ENCODE measurements at places on chromosomes 4 and X. TPM values are rescaled to one million over a fixed set of nuclear protein-coding genes. Genes with fewer than 3 reads are reported as not detected.

- no peak for DNase-seq
Measured at GRCh38 chr4:75724867-75725724, 719 bp downstream of the USO1 start.

GRCh38 chrX:10722851-10723250 lies 102.5 kb upstream of the MID1 start:
- no peak for DNase-seq

The AFAP1 gene
- total RNA-seq = 94.7 TPM

DNA sequence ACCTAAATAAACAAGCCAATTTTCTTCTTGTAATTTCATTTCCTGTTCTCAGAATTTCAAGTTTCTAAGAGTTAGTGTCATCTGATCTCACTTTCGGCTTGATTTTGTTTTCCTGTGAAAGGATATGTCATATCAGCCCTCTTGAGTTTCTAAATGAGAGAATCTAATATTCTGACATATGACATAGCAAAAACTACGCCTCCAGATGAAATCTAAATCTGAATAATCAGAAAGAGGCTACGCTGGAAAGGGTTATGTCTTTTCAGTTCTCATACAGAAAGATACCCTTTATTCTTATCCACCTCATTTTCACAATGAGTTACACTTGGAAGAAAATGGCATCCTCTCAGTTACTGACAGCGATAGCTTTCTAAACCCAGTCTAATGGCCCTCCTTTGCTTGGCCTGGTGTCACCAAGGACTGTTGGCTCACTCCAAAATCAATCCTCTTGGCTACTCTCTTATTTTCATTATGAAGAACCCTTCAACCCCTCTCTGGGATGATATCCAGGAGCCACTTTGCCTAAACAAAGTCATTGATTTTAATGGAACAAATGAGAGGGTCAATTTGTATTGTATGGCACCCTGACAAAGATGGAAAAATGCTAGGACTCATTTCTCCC lies 65.6 kb downstream of the ASB9 start:
- no peak for DNase-seq

DNA sequence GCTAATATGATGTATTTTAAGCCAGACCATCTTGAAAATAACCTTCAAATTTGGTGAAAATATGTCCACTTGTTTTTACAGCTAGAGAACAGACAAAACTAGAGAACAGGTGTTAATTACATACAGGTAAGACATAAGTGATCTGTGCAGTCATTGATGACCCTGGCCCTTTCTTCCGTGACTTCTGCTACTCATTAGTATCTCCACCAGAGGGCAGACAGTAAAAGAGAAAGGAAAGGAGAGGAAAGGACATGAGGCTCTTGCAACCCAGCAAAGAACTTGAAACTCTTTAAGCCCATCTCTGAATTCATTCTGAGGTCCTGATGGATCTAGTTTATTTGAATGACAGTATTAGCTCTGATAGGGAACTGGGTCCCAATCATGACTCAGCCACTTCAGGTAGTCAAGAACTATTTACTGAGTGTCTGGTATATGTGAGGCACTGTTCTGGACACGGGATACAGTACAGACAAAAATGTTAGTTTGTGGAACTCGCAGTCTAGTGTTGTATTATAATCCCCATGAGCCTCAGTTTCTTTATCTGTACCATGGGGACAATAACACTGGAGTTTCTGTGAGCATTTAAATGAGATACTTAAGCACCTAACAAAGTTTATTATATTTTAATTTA lies 121.0 kb upstream of the TEX13D start:
- DNase-seq = peak; percentile 38

- no peak for DNase-seq
Measured at GRCh38 chr4:165301833-165302232, 25.6 kb upstream of the MSMO1 start.

The ARMCX1 gene
- 4.7 TPM for total RNA-seq

The CCDC149 gene
- total RNA-seq = 3.6 TPM

GRCh38 chr4:105296672-105297071 lies 150.0 kb downstream of the TET2 start:
- DNase-seq = no peak

The RPS6KA3 gene
- total RNA-seq = 40.5 TPM

The PCDH10 gene
- total RNA-seq = not detected

The MAGIX gene
- total RNA-seq = 3.8 TPM

The CXCL11 gene
- not detected for total RNA-seq

DNA sequence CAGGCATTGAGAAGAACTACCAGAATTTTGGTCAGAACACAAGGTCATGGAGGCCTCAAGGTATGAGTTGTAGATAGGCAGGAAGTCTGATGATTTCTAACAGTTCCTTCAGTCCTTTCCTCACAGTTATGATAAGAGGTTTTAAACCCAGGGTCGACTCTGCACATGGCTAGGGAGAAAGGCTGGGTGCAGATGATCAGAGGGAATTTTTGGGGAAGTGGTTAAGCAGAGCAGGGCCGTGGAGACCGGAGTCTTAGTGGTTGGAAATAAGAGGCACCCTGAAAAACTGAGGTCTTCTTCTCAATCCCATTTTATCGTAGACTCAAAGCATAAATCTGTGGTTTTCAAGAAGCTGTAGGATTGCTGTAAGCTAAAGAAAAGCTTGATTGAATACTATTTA lies 118.5 kb upstream of the ANK2 start:
- no peak for DNase-seq

- no peak for DNase-seq
Measured at GRCh38 chrX:7343181-7343580, 195.2 kb upstream of the PUDP start.

DNA sequence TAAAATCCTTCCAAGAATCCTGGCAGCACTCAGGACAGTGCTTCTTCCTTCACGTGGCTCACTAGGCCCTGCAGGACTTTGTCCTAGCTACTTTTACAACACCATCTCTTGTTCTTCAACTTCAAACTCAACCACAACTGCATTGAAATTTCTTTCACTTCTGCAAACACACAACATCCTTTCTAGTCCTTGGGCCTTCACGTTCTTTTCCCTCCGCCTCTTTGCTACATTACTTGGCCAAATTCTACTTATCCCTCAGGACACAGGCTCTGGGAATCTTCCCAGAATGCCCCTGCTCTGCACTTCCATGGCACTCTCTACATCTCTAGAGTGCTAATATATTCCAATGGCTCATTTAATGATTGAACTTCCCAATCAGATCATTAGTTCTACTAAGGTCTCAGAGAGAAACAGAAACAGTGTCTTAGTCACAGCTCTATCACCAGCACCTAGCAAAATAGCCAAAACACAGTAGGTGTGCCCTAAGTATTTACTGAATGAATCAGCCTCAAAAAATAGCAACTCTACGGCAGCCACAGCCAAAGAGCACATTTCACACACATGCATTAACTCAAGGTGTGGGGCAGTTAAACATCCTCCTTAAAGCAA lies 73.3 kb downstream of the MANBA start:
- no peak for DNase-seq

DNA sequence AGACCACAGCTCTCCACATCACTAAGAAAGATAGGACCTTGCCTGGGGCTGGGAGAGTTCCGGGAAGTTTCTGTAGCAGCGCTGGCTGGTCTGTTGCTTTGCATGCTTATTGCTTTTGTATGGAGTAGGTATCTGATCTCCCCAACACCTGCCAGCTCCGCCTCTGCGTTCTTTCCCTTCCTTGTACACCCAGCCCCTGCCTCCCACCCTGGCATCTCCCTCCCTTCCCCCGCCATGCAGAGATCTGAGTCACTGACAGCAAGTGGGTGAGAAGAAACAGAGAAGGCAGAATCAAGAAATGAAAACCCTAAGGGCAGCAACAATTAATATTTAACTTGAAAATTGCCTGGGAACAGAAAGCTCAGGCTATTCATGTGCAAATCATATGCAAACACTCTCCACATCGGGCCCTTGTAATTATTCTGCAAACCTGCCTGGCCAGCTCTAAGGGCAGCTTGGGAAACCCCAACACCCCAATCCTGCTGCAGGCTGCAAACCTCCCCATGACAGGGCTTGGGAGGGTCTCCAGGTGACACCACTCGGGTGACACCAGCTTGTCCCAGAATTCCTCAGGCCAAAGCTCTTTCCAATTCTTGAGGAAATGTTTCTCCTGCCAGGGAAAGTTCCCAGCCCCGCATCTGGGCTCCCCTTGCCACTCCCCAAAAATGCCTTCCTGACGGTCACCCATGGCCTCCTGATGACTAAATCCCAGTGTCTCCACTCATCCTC lies 257.2 kb downstream of the FBXW7 start:
- DNase-seq = no peak

- DNase-seq = no peak
Measured at GRCh38 chr4:85867271-85867670, 392.3 kb downstream of the ARHGAP24 start.

- no peak for DNase-seq
Measured at GRCh38 chrX:20284992-20285391, 18.3 kb upstream of the RPS6KA3 start.

Data from Panc1 (cell line).